Stimulated activated CD8-positive, alpha-beta memory T cell treated with anti-CD3 and anti-CD28 coated beads, Interleukin-4, amount 100 ng/mL, for 48 hours (primary cell): ENCODE measurements at places on chromosomes 16 and 17.
A peak's percentile ranks its signal among the peaks of the same experiment; 100 is the strongest.

DNA sequence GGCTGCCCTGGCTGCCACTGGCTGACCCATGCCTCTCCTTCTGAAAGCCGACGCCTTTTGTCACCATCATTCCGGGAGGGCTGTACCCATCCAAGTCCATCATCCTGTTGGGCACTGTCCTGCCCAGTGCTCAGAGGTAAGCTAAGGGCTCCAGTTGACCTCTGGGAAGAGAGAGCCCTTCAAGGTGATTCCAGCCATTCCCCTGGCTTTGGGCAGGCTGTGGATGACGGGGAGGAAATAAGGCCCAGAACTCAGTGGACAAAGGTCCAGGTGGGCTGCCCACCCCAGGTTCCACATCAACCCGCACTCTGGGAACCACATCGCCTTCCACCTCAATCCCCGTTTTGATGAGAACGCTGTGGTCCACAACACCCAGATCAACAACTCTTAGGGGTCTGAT, 45.8 kb downstream of the NOS2 start:
- no peak for DNase-seq

DNA sequence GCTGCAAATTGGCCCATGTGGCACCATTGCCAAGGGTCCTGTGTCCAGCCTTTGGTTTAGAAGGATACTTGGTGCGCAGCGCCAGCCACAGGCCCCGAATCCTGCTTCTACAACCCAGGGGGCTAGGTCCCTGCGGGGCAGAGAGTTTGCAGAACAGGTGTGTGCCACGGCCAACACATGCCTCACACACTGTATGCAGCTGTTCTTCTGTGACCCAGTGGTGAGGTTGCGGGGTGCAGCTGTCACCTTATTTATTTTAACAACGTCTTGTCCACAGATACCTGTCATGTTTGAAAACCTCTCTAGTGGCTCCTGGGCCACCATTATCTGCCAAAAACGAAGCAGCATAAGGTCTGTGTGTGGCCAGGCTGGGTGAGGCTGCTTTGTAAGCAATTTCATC, 11.6 kb downstream of the CBFA2T3 start:
- DNase-seq, result no peak

GRCh38 chr17:55390364-55390977, 31.2 kb downstream of the MMD start:
- DNase-seq, result no peak

GRCh38 chr16:658679-659571, 9.0 kb upstream of the RHOT2 start:
- DNase-seq, result no peak

DNA sequence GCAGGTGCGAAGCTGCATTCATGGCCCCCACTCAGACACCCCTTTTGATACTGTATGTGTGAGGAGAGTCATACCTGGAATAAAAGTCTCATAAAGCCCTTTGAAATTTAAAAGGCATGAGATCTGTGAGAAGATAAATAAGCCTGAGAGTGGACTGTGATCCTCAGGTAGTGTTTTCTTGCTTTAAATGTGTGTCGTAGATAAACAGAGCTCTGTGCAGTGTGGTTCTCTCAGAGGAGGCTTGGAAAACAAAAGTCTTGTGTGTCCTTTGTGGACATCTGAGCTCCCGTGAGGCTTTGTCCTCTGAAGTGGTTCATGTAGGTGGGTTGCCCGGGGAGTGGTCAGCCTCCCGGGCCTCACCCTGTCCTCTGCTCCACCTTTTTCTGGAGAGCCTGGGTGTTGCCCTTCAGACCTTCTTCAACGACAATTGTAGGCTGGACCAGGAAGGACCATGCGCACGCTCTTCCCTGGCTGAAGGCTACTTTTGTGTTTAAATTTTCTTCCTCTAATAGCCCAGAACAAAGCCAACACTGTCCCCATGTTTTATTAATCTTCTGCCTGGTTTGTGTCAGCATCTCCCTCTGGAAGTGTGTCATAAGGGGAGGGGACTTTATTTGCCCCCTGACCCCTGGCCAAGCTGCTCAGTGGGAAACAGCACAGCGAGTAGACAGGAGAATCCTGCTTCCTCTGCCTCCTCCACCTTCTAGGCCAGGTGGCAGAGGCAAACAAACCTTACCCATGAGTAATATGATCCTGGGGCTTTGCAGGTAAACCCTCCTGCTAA, 151.2 kb downstream of the MSI2 start:
- DNase-seq, result no peak

DNA sequence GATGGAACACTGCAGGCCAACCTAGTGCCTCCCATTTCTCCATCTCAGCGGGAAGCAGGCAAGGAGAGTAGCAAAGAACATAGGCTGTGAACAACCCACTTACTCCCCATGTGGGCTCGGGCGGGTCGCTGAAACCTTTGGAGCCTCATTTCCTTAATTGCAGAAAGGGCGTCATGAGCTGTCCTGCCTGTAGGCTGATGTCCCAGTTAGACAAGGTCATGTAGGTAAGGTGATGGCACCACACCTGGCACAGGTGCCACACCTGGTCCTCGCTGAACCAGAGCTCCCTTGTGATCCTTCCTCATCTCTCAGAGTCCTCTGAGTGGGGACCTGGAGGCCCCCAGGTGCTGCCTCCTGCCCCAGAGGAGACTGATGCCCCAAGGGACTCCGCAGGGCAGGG, 22.9 kb downstream of the ABCC3 start:
- DNase-seq, result no peak

GRCh38 chr17:41620583-41621434, 3.6 kb downstream of the KRT17 start:
- DNase-seq, result no peak

DNA sequence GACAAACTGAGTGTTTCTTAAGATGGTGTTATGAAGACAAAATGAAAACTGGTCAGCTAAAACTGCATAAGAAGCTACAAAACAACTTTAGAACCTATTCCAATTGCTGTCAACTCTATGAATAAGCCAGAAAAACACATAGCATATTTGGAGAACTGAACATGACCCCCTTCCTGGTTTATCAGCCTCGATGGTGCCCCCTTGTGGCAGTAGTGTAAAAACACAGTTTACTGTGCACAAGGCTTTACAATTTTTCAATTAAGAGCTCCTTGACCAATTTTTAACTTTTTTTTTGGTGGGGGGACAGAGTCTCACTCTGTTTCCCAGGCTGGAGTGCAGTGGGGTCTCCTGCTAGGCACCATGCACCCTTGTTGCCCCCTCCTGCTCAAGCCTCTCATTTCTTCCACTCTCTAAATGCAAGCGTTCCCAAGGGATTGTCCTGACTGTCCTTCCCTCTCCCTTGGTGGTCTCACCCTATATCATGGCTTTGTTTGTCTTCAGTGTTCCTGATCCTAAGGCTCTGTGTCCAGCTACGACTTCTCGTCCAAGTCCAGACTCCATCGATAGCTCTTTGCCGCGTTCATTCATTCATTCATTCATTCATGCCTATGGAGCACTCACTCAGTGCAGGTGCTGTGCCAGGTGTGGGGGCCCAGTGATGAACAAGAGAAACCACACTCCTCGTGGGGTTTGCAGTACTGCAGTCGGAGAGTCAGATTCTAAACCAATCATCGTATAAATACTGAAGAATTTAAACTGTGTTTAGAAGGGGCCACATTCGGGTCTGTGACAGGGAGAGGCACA, 7.5 kb downstream of the EIF1 start:
- peak; percentile 84 for DNase-seq
